ENCODE measurements at places on chromosomes 7 and 10.
A peak's percentile ranks its signal among the peaks of the same experiment; 100 is the strongest.

DNA sequence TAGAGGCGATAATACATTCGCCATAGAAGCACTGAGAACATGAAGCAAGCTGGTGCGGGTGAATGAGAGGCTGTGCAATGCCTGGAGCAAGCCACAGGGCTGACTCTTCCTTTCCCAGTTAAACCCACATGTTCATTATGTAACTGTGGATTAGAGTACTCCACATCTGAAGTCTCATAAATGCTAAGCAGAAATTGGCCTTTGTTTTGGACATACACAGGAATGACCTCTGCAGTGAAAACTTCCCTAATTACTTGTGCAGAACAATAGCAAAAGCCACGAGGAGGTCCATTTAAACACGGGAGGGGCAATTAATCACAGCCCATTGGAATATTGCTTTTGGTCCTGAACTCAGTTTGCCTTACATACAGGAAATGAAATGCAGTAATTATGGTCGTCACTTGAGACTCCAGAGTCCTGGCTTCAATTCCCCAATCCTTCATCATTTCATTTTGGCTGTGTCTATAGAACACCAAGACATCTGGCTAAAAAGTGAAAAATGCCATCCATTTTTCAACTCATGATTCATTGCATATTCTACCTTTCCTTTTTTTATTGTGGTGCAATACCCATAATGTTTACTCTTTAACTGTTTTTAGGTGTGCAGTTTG lies 78.7 kb upstream of the CXCL12 start:
- DNase-seq, result no peak

DNA sequence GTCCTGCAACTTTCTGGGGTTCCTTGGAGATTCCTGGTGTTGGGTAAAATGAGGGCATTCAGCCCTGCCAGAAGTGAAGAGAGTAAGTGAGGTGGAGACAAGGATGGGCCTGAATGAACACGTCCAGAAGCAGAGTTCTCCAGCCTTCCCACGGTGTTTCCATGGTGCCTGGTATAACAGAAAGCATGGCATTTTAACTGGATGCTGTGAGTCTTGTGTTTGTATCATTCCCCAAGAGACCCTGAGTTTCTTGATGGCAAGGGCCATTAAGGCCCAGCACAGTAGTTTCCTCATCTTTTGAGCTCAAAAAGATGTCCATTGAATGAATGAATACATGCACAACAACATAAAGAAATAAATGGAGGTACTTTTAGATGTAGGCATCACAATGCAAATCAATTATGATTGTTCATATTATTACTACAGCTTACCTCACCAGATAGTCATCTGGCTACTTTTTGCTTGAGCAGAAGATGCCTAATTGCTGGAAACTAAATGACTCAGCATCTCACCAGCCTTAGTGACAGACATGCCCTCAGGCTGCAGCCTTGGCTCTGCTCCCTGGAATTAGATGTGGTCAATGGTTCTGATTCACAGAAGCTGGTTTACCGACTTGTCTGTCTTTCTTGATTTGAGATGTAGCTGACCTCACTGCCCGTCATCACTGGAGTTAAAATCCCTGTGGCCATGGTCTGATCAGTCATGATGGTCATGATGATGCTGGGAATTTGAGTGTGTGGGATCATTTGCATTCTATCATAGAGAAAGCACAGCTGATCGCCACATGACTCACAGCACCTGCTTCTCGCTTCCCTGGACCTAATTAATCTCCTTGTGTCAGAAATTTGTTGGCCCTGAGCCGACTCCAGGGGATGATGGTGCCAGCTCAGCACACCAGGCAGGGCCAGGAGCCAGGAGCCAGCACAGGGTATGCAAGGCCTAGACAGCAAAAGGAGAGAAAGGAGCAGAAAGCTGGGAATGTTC lies 83.9 kb downstream of the CXCL12 start:
- no peak for DNase-seq

- no peak for DNase-seq
Observed at GRCh38 chr10:30694518-30695228, 65.1 kb upstream of the LYZL2 start.

DNA sequence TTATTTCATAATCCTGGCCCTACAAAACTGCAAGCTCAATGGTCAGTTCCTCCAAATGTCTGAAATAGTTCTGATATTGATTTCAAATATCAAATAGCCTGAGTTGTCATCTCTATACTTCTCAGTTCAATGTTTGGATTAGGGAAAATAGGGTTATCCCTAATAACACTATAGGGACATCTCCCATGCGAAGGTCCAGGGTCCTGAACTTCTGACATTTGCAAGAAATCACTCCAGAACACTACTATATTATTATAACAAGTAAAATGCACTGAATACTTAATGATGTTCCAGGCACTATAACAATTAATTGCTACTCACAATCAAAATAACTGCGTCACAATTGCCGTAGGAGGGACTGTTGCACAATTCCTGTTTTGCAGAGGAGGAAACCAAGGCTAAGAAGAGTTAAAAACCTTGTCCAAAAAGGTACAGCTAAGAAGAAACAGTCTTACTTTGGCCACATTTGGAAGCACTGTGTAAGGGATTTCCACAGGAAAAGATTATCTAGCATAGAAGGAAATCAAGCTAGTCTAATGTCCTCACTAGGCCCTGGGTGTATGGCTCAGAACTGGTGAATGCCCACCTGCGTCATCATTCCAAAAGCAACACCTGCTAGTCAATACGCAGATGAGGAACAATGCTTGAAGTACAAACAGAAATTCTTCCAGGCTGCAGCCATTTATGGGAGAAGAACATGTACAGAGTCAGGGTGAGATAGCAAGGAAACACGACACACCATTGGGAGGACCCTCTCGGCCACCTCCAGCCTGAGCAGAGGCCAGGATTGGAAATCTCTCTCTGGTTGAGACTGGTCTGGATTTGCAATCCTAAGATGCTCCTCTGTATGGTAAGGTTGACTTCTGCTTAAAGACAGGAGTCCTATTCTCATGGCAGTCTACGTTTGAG lies 48.3 kb downstream of the ABLIM1 start:
- no peak for DNase-seq

GRCh38 chr7:106417273-106417902 lies 132.6 kb upstream of the NAMPT start:
- no peak for DNase-seq

- DNase-seq, result no peak
Observed at GRCh38 chr10:63409465-63410027, 56.2 kb downstream of the JMJD1C start.

- DNase-seq, result no peak
Observed at GRCh38 chr7:111910656-111911055, 295.5 kb downstream of the DOCK4 start.

DNA sequence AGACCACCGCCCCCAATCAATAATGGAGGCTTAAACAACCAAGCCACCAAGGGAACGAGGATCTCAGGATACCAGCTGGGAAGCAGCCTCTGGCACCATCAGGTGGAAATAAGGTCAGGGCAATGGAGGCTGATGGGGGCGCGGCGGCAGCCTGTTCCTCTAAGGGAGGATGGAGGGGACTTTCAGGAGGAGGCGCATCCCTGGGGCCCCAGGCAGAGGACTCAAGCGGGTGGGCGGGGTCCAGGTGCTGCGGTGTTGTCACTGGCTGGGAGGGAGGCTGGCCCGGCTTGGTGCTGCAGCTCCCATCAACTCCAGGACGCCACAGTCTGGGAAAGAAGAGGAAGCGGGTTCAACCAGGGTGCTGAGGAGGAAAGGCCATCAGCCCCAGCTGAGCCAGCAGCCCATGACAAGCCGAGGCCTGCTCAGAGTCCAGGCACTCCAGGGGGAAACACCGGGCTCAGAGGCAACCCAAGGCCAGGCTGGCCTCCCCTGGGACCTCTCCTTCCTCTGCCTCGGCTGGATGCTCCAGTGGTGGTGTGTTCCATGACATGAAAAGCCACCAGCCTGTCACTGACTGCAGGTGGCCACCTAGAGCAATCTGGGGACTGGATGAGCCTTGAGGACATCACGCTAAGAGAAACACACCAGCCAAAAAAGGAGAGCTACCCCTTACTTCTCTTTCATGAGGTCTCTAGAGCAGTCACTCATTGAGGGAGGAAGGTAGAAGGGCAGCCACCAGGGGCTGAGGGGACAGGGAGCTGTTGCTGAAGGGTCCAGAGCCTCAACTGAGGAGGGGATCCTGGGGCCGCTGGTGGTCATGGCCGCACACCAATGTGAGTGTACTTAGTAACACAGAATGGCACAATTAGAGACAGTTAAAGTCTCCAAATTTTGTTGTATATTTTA lies 4.6 kb downstream of the GIGYF1 start:
- no peak for DNase-seq

DNA sequence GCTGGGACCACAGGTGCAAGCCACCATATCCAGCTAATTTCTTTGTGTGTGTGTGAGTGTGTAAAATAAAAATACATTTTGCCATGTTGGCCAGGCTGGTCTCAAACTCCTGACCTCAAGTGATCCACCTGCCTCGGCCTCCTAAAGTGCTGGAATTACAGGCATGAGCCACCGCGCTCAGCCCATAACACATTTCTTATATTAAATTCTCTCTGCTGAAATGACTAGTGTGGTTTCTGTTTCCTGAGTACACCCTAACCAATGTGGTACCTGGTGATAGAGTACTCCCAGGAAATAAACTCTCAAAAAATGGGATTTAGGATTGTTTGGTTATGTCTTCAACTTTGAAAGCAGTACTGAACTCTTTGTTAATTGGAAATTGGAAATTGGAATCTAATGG lies 19.4 kb upstream of the FHIP2A start:
- no peak for DNase-seq

DNA sequence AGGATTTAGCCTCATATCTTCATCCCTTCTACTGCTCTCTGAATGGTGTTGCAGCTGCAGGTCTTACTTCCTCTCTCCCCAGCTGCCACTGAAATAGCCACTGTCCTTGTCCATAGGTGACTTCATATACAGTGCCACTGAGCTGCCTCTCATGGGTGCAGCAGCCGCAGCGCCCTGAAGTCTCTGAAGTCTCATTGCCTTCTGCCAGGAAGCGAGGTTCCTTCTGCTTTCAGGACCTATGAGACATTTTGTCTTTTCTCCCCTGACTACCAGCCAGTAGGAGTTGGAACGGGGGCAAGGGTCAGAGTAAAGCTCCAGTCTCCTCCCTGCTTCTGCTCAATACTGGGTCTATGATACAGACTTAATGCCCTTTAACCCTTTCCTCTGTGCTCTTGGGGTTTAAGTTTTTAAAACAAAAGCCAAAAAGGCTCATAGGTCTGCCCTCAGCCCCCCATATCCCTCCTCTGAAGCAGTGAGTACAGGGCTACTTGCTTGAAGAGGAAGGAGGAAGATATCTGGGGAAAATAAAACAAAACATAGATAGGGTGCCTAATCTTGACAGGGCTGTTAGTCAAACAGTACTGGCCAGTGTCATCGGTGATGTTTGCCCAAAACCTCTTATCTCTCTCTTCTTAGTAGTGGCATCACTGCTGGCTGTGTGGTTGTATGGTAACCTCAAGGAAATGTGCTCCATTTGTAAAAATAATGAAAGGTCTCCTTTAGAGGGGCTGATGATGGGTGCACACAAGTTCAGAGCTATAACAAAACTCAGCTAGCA lies 7.1 kb downstream of the PLCE1 start:
- no peak for DNase-seq

GRCh38 chr7:127949769-127950222 lies 81.4 kb downstream of the LRRC4 start:
- DNase-seq, result no peak

DNA sequence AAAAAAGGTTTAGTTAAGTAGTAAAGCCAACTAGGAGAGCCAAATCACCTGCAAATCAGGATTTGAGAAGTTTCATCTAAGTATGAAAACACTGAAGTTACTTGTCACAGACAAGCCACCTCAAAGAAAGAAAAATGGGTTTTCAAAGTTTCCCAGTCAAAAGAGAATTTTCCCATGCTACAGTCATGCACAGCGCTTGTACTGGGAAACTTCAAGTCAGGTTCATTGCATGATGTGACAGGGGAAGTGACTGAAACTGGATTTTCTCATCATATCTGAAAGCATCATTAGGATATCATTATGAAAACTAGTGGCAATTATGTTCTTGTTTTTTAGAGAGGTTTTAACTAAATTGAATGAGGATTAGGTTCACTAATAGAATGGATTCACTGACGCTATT lies 167.0 kb downstream of the SGMS1 start:
- DNase-seq, result no peak

- no peak for DNase-seq
Observed at GRCh38 chr10:49612513-49613164, 1.2 kb upstream of the CHAT start.

- no peak for DNase-seq
Observed at GRCh38 chr7:47416492-47417480, 165.1 kb downstream of the TNS3 start.

DNA sequence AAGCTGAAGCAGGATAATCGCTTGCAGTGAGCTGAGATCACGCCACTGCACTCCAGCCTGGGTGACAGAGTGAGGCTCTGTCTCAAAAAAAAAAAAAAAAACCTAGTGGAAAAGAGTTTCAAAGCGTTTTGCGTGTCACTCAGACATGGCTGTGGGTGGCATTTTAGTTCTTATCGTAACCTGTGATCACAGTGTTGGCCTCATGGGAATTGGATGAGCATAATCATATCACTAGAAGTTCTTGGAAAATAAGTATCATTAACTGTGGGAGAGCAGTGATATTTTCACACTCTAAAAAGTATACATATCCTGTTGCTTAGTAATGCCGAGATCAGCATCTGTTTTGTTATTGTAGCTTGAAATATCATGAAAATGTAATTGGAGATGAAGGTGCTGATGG lies 92.6 kb downstream of the CREM start:
- DNase-seq, result no peak

DNA sequence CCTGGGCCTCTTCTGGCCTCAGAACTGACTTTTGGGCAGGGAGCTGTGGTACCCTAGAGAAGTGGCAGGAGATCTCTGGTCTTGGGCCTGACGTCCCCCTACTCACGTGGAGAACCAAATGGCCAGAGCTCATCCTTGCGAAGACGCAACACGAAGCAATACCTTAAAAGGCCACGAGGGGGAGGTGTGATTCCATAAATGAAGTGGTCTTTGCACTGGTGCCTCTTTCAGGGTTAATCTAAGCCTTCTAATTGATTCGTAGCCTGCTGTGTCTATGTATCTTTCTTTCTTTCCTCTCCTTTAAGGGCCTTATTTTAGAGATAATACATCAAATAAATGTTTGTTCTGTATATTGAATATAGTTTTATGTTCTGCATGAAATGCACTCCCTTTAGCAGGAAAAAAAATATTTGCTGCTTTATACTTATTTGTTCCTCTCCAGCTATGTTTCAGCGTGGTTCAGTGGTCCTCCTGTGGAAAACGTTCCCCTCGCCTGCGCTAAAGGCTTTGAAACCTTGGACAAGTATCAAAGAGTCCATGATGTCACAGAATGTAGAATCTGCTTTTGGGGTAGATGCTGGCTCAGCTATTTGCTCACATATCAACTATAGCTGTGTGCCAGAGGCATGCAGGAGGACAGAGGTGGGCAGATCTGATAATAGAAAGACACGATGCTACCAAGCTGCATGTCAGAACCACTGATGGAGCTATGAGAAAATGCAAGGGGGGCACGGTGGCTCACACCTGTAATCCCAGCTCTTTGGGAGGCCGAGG lies 41.0 kb downstream of the STRA8 start:
- peak; percentile 71 for DNase-seq

GRCh38 chr7:64651632-64652165 lies 14.2 kb upstream of the ZNF107 start:
- DNase-seq, result no peak

Data from CD8-positive, alpha-beta T cell (primary cell).